ENCODE measurements at places on chromosomes 5 and 9. TPM values are rescaled to one million over a fixed set of nuclear protein-coding genes. Genes with fewer than 3 reads are reported as not detected.

IRGM gene
- not detected for total RNA-seq

- no peak for DNase-seq
Observed at GRCh38 chr9:112786829-112787520, 36.4 kb downstream of the SNX30 start.

DNA sequence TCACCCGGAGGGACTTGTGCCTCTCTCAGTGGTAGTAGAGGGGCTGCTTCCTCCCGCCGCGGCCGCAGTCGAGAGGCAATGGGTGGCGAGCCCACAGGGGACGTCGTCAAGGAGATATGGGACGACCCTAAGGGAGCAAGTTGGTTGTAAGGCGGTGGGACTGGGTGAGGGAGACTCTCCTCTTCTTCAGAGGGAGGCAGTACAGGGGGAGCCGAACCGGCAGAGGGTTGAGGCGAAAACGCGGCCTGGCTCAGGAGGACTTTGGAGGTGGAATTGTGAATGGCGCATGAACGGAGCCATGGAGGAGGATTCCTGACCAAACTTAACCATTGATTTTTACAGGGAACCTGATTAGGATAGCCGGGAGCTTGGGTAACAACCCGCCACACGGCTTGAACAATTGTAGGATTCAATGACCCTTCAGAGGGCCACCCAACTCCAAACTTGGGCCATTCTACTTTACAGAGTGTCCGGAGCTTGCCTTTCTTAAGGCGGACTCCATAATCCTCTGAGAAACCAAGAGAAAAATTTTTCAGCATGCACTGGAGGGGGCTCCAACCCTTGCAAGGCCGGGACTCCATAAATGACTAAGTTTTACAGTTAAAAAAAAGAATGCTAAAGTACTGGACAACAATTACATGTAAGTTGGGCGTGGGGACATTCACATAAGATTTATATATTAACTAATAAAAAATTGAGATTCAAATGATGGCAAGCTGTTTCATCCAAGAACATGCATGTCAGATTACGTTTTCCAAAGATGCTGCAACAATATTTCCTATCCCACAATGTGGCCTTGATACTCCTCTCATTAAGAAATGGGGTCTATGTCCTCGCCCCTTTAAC lies 19.4 kb upstream of the RHOBTB3 start:
- DNase-seq: no peak

DNA sequence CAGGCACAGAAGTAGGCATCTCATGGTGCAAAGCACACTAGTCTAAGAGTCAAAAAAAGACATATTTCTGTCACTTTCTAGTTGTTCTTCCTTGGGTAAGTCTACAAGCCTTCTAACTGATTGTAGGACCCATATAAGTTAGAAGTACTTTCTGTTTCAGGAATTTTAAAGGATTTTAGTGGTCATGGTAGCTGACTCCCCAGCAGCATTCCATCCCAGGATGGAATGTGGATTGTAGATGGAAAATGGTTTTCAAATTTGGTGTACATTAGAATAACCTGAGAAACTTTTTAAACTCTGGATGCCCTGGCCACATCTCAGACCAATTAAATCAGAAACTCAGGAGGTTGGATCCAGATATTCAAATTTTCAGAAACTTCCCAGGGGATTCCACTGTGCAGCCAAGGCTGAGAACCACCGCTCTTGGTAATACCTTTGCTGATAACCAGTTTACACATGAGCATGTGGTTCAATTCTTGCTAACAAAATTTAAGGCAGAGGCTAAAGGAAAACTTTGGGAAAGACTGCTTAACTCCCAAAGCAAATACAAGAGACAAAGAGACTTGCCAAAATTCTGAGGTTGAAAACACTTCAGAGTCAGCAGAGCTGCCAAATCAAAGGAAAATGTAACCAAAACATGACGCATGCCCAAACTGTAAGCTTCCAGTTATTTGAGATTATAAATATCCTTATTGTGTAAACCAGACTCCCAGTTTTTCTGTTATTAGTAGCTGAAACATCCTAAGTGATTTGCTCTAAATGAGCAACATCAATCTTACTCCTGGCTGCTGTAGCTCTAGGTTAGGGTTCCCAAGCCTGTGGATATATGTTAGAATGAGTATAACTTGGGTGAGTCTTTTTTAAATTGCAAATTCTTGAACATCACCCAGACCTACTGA lies 145.4 kb upstream of the MTAP start:
- no peak for DNase-seq

- DNase-seq: peak; percentile 8
Observed at GRCh38 chr5:2183154-2184025, 300.7 kb upstream of the IRX4 start.

- no peak for DNase-seq
Observed at GRCh38 chr5:126872561-126873354, 95.8 kb downstream of the LMNB1 start.

DNA sequence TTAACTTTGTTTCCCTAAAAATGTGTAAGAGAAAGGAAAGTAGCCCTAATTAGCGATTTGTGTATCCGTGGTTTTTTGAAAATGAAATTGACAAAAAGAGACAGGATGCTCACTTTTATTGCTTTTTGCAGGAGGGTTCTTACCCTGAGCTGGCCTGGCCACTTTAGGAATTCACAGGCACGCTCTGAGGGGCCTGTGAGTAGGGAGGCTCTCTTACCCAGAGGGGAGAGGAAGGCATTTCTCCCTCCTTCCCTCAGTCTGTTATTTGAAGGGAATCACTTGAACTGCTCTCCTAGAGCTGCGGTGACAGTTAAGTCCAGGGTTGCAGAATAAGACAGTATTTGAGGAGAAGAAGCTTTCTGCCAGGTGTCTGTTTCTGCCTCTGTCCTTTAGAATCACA lies 16.7 kb downstream of the PIK3R1 start:
- no peak for DNase-seq

- no peak for DNase-seq
Observed at GRCh38 chr9:111812337-111812736, 17.6 kb upstream of the SHOC1 start.

GRCh38 chr9:5269249-5269715 lies 35.2 kb downstream of the RLN2 start:
- no peak for DNase-seq

DNA sequence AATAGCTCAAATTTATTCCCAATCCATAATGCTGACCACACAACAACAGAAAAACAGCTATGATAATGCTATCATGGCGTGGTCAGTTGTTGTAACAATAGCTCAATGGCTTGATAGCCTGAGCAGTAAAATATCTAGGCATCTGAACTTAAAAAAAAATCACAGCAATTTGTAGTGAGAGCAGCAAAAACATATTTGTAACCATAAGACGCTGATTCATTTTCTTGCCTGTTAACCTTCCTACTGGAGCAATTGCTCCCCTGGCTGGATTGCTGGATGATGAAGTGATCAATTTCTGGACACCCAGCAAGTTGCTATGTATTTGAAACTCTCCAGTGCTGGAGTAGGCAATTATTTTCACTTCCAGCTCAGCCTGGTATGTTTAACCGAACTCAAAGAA lies 115.1 kb downstream of the PCSK1 start:
- no peak for DNase-seq
